NCI-H187 treated with DMSO at 0.1 percent for 48 hours (cell line): ENCODE measurements at places on chromosomes 12 and 14.

DNA sequence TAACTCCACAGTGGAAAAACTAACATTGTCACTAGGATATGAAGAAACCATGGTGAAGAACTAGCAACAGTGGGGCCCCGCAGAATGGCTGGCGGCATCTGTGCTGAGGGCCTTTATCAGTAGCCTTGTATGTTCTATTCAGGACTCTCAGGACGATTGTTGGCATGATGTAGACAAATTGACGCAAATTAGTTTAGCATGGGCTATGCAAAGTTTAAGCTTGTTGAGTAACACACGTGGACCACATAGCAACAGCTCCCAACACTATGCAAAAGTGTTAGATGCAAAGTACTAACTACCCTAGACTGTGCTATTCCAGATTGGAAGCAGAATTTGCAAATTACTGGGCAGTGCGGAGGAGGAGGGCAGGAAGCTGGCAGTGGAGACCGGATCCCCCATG lies 38.2 kb upstream of the TMEM263 start:
- DNase-seq = no peak

GRCh38 chr12:49359671-49360070 lies 7.6 kb upstream of the SPATS2 start:
- no peak for DNase-seq

- no peak for DNase-seq
These were observed 87.7 kb downstream of the STON2 start for GRCh38 chr14:81312289-81312876.

DNA sequence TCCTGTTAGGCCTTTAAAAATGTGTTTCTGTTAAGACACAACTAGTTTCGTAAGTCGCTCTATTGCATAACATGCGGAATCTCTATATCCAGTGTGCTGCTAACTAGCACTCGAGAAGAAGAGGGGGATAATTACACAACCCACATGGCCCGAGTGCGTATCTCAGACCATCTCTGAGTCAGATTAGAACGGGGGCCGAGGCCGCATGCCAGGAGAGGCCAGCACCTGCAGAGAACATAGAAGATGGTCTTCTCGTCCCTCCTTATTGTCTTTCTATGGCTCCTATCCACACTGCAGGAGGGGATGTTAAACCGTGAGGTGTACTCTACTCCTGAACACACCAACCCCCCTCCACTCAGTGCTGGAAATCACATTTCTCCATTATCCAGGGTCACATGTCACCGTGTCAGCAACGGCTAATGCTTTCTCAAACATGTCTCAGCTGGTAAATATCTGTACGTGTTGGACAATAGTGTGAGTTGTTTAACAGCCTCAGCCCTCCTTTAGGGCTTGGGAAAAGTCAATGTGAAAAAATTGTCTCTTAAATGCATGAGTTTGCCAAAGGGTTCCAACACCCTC lies 56.3 kb downstream of the CCDC88C start:
- no peak for DNase-seq

DNA sequence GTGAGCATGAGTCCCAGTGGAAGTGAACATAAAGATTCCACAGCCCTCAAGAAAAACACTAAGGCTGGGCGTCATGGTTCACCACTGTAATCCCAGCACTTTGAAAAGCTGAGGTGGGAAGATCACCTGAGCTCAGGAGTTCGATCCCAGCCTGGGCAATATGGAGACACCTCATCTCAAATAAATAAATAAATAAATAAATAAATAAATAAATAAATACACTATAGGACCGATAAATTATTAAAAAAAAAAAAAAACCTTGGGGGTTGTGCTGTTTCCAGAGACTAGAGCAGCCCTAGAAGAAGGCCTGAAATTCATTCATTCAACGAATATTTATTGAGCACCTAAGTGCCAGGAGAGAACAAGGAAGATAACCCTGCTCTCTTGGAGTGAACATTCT lies 1.5 kb upstream of the KANSL2 start:
- no peak for DNase-seq

DNA sequence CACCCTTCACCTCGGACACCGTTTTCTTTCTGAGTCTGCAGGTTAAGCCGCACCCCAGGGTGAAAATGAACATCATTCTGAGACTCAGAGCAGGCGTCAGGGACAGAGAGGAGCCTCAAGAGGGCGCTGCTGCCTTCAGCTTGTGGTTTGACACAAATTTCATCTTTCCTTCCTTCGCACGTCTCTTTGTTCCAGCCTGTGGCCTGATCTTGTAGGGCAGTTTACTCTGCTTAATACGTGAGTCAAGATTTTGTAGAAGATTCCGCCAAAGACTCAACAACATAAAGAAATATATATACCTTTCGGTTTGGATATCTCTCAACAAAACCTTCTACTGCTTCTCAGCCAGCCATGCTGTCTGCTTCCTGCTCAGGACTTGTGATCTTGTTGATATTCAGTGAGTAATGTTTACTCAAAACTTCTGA lies 329.3 kb upstream of the OR4E1 start:
- no peak for DNase-seq

GRCh38 chr14:66974397-66975025 lies 214.7 kb upstream of the GARIN2 start:
- no peak for DNase-seq

DNA sequence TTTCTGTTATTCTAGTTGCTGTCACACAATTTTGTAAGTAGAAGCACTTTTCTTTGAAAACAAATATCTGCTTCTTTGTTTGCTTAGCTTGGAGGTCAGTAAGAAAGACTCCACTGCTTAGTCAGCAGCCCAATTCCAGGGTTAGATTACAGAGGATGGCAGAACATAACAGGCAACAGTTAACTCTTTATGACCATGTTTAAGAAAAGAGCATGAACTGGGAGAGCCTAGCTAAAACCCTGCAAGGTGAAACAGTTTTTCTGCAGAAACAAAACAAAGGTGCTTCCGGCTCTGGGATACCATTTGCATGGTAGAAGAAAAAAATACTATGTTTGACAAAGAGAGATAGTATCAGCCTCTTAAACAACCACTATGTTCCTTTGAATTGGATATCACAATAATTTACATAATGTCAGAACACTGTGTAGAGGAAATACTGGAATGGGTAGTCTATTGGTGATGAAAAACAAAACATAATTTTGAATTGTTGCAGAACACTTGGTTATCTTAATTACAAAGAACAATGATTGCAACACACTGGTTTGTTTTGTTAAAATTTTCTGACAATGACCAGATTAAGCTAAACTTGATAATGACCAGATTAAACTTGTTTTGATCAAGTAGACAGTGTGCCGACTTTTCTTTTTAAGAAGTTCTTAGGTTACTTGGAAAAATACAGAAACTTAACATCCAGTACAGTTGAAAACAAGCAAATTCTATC lies 22.4 kb upstream of the PPM1H start:
- DNase-seq = no peak

DNA sequence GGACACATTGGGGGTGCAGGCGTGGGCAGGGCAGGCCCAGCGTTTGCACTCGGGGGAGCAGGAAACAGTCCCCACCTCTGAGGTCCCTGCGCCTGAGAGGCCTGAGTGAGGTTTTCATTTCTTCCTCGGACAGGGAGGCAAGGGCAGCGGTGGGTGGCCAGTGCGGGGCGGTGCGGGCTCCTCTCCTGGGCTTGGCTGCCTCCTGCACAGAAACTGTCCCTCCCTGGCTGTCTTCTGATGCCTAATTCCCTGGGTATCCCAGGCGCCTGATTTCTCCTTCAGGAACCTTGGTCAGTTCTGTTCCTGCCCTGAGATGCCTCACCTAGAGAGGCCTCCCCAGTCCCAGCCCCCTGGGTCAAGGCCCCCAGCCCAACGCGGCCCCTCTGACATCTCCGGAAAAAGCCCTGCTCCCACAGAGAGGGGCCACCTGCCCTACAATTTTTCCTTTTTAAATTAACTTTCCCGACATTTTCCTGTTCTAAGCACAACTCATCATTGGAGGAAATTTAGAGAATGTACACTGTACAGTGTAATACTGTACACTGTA lies 260.3 kb downstream of the ADGRD1 start:
- DNase-seq = no peak

- no peak for DNase-seq
These were observed 12.4 kb upstream of the GPR132 start for GRCh38 chr14:105077649-105077995.

GRCh38 chr14:91493169-91493568 lies 16.9 kb downstream of the PPP4R3A start:
- no peak for DNase-seq
